ENCODE measurements at places on chromosomes 13 and 19. TPM values are rescaled to one million over a fixed set of nuclear protein-coding genes. Genes with fewer than 3 reads are reported as not detected.

- DNase-seq: no peak
Observed at GRCh38 chr13:55632402-55632801, 1508.3 kb upstream of the PRR20A start.

GRCh38 chr19:618674-619285 is 14.6 kb downstream of the POLRMT start:
- DNase-seq: no peak

- no peak for DNase-seq
Observed at GRCh38 chr13:110366733-110367132, 59.6 kb downstream of the COL4A2 start.

- DNase-seq: no peak
Observed at GRCh38 chr13:29125934-29126424, 305.8 kb downstream of the MTUS2 start.

DNA sequence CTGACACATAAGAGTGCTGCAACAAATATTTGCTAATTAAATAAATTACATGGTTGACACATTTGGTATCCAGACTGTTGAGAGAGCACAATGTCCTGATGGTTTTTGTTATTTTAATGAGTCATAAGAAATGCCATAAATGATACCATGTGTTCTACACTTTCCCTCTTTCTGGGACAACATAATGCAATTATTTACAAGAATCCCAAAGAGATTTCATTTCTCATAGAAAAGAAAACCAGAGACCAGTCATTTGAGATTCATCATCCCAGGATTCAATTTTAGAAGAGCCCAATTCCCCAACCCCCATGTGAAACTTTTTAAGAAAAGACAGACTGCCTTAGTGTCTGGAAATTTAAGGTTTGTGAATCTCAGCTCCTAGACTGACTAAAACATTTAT is 399.6 kb downstream of the DCT start:
- DNase-seq: no peak

DNA sequence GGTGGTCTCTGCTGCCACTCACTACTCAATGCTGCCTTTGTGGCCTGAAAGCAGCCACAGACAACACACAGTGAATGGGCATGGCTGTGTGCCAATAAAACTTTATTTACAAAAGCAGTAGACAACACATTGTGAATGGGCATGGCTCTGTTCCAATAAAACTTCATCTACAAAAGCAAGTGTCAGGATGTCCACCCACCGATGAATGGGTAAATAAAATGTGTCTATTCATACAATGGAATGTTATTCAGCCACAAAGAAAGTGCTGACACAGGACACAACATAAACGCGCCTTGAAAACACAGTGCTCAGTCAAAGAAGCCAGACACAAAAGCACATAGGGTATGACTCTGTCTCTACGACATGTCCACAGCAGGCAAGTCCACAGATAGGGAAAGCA is 20.1 kb downstream of the ZSCAN5A start:
- no peak for DNase-seq

DNA sequence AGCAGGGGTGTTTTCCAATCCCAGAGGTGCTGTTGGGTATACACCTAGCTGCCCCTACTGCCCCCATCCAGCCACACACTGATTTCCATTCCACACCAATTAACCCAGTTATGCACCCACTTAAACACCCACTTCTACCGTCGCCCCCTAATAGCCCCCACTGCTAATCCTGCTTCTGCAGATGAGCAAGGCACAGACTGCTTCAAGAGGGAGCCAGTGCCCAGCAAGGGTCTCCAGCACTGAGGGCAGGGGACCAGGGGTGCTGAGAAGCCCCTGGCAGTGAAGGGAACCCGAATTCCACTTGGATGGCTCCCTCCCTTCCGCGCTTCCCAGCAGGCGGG is 1.2 kb downstream of the FXYD7 start:
- no peak for DNase-seq

GRCh38 chr19:38564981-38565690 is 52.6 kb downstream of the MAP4K1 start:
- no peak for DNase-seq

The ANGPTL4 gene
- 2.6 TPM for polyA plus RNA-seq

The CYP4F8 gene
- polyA plus RNA-seq: not detected

The ZNF529 gene
- polyA plus RNA-seq: 18.3 TPM

The RSPH6A gene
- polyA plus RNA-seq: not detected

The ZFP14 gene
- polyA plus RNA-seq: 13.3 TPM

The MADCAM1 gene
- polyA plus RNA-seq: 3.6 TPM

The ZNF667 gene
- polyA plus RNA-seq: 18.7 TPM

All from renal cortex interstitium (tissue), 15 donors.